ENCODE measurements at places on chromosomes 12 and 14.

DNA sequence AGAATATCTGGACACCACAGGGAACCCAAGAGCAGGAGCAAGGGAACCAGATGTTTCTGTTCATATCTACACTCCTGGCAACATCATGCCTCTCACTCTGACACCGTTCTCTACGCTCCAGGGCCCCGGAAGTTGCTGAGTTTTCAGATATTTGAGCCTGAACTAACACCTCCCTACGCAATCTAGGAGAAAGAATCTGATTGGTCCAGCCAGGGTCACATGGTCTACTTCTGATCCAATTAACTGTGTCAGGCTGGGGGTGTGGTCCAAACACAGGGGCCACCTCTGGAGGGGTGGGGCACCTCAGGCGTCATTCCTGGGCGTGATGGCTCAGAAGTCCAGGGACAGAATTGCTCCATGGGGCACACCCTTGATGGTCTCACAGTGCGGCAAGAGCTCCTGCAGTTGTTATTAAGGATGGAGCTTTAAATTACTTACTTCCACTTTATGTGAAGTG, 165.5 kb downstream of the PTPN11 start:
- DNase-seq: no peak

GRCh38 chr12:80701388-80701787, 6.0 kb upstream of the MYF6 start:
- DNase-seq: no peak

- no peak for DNase-seq
Observed at GRCh38 chr12:86376052-86376451, 119.9 kb upstream of the MGAT4C start.

- no peak for DNase-seq
Observed at GRCh38 chr14:70791971-70792370, 17.3 kb downstream of the MAP3K9 start.

- no peak for DNase-seq
Observed at GRCh38 chr14:53880761-53881160, 75.9 kb downstream of the BMP4 start.

GRCh38 chr12:6311822-6312528, 1.5 kb downstream of the PLEKHG6 start:
- no peak for DNase-seq

DNA sequence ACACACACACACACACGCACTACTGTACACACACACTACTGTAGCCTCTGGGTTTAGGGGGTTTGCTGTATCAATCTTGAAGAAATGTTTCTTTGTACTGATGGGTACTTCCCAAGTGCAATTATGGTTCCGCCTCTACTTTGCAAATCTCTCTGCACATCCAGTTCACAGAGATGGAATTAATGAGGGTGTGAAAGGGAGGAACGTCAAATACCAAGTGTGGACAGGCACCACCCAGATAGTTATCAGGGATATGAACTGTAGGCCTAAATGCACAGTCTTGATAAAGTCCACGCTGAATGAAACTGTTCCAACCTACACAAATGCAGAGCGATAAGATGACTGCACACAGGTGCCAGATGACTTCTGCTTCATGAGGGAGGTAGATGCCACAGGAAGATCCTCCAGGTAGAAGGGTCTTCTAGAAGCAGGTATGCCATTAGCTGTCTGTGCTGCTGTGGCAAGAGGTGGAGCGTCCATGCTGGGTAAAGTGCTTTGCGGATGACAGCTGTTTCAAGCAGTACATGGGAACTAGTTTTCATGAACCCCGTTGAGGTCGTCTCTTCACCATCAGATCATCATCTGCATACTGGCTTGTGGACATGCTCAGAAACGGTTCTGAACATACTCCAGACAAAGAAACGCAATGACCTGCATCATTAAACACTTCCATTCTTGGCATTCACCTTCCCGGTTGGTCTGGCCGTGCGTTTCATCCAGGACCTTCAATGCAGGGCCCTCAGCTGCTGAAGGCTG, 314.3 kb upstream of the RTL1 start:
- DNase-seq: no peak
